Dermis lymphatic vessel endothelial cell (primary cell): ENCODE measurements at places on chromosomes 3 and 15. TPM values are rescaled to one million over a fixed set of nuclear protein-coding genes. Genes with fewer than 3 reads are reported as not detected.

CPLX3 gene
- not detected in 2 replicates for total RNA-seq

ADAMTS9 gene
- 31.8 and 72.3 TPM in 2 replicates for total RNA-seq

OR4F6 gene
- total RNA-seq = not detected in 2 replicates

DLEC1 gene
- not detected in 2 replicates for total RNA-seq

ATP8B4 gene
- total RNA-seq = 0.69 and 1.5 TPM in 2 replicates

MFN1 gene
- total RNA-seq = 37.7 and 50.9 TPM in 2 replicates

PCSK6 gene
- 34.4 and 37.1 TPM in 2 replicates for total RNA-seq

DAZL gene
- total RNA-seq = not detected in 2 replicates

SMAD6 gene
- total RNA-seq = 11.6 and 19.9 TPM in 2 replicates

RASL12 gene
- total RNA-seq = not detected in 2 replicates

STRIT1 gene
- total RNA-seq = not detected in 2 replicates

CD86 gene
- total RNA-seq = not detected in 2 replicates

MUSTN1 gene
- total RNA-seq = 0.11 TPM in 1 of 2 replicates, not detected in the other

PLAAT1 gene
- total RNA-seq = 0.09 TPM in 1 of 2 replicates, not detected in the other

STX19 gene
- total RNA-seq = not detected in 2 replicates

RSRC1 gene
- total RNA-seq = 29.0 and 44.3 TPM in 2 replicates

SERINC4 gene
- 0.11 TPM in 1 of 2 replicates, not detected in the other for total RNA-seq

ASB14 gene
- total RNA-seq = not detected in 2 replicates

SCN11A gene
- under 0.01 and 0.09 TPM in 2 replicates for total RNA-seq

C3orf85 gene
- total RNA-seq = not detected in 2 replicates

GCNT3 gene
- total RNA-seq = not detected in 2 replicates

GP9 gene
- total RNA-seq = 0.11 TPM in 1 of 2 replicates, not detected in the other

FBXL22 gene
- 0.09 and 0.11 TPM in 2 replicates for total RNA-seq

LRRN1 gene
- not detected in 2 replicates for total RNA-seq

CCR1 gene
- total RNA-seq = not detected in 2 replicates

JMJD7 gene
- total RNA-seq = 3.1 and 3.3 TPM in 2 replicates

ADAMTSL3 gene
- 25.6 and 28.8 TPM in 2 replicates for total RNA-seq

TIMP4 gene
- 0.26 and 0.98 TPM in 2 replicates for total RNA-seq

THPO gene
- under 0.01 and 0.09 TPM in 2 replicates for total RNA-seq

TLR9 gene
- not detected in 2 replicates for total RNA-seq

FSIP1 gene
- total RNA-seq = 0.43 and 0.69 TPM in 2 replicates

BNC1 gene
- 1.1 and 2.8 TPM in 2 replicates for total RNA-seq

FAM174B gene
- 62.0 and 116 TPM in 2 replicates for total RNA-seq

ANKRD63 gene
- not detected in 2 replicates for total RNA-seq

CORO2B gene
- total RNA-seq = 0.69 and 0.98 TPM in 2 replicates

SST gene
- total RNA-seq = not detected in 2 replicates

CCDC39 gene
- under 0.01 TPM in 1 of 2 replicates, not detected in the other for total RNA-seq

MUC20 gene
- 0.11 and 0.34 TPM in 2 replicates for total RNA-seq

LIPH gene
- total RNA-seq = under 0.01 and 0.11 TPM in 2 replicates
